ENCODE measurements at places on chromosomes 7 and 10.

GRCh38 chr7:77543910-77544309 is 6.8 kb downstream of the PTPN12 start:
- no peak for DNase-seq

- peak; percentile 43 for DNase-seq
These were observed 401.0 kb upstream of the NRP1 start for GRCh38 chr10:33735464-33735923.

DNA sequence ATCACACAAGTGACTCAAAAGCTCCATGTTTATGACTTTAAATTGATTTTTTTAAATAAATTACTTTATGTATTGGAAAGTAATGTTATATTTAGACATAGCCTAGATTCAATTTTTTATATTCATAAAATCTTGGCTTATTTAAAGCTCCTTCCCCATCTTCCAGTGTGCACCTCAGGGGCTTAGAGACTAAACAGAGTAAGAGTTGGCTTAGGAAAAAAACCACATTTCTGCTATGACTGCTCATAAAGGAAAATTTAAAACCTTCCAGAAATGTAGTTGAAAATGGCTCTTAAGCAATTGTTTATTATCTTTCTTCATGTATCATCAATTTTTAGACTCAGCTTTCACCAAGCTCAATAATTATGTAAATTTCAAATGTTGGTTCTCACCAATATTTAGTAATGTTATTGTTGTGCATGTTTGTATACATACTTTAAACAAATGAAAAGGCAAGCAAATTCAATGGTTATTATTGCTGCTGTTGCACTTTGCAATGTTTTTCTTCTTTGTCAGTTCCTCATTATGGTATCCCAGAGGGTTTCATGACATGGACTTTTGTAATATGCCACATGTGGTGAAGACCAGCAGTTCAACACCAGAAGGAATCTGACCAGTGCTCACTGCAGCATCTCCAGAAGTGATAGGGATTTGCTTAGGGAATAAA is 700.1 kb upstream of the ANKRD30A start:
- no peak for DNase-seq

DNA sequence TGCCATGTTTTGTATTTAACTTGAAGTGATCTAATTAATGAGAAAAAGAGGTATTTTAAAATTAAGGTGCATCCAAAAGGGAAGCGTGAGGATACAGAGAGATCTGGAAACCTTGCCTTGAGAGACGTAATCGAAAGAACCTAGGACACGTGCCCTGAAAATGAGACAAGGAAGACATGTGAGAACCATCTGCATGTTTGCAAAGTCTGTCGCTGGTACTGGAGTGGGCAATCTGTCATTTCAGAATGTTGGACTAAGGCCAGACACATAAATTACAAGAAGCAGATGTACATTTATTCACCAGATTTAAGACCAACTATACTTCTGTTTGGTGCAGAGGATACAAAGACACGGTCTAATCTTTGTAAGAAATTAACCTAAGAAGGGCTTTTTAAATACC is 9.2 kb downstream of the AGR2 start:
- no peak for DNase-seq

DNA sequence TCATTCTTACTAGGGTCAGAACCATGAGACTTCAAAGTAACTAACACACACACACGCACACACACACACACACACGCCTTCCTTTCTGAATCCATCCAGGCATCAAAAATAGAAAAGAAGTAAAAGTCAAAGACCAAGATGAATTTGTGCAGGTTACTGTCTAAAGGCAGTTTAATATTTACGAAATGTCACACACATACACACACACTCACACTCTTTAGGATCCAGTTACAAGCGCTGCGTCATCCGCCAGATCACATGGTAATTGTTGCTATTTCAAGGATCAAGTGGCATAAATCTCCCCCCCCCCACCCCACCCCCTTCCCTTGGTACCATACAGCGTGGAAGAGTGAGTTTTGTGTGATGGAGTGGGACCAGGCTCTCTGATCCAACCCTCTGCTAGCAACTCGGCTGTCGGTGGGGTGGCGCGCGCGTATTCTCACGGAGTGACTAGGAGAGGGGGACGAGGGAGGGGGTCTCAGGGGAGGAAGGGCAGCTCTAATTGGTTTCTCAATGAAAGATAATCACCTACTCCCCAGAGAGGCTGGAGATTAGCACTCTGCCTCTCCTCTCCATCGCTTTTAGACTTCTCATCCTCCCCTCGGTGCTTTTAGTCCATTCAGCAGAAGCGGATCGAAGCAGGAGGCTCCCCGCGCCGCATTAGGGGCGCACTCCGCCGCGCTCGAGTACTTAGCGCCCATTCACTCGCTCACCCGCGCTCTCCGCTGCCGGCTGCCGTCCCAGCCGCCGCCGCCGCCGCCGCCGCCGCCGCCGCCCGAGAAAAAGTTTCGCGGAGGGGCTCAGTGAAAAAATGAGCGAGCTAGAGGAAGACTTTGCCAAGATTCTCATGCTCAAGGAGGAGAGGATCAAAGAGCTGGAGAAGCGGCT is 83.5 kb upstream of the PRKG1 start:
- peak; percentile 55 for DNase-seq

DNA sequence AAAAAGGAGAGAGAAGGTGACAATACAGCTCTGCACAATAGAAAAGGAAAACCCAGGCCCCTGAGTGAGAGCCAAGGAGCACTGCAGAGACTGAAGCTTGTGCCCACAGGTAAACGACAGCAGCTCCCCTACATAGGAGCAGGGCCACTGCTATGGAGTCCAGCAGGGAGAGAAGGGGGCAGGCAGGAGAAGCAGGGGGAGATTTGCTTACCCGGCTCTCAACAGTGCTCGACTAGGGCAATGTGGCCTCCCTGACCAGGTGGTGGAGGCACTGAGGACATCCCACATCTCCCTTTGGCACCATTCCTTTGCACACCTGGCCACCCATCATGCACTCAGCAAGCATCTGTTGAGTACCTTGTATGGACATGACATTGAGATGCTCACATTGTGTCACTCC is 153.0 kb downstream of the EVX1 start:
- no peak for DNase-seq
